ENCODE measurements at places on chromosomes 1 and 21. TPM values are rescaled to one million over a fixed set of nuclear protein-coding genes. Genes with fewer than 3 reads are reported as not detected.

DNA sequence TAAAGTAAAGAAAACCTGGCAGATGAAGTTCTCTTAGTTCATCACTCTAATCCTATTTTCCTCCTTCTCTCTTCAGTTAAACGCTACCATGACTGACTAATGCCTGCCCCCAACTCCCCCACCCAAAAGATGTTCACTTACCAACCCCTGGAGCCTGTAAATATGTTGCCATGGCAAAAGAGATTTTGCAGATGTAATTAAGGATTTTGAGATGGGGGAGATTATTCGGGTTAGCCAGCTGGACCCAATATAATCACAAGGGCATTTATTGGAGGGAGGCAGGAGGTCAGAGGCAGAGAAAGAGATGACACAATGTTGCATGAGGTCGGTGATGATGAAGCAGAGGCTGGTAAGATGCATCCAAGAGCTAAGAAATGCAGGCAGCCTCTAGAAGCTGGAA is 69.3 kb upstream of the PPP2R5A start:
- DNase-seq: no peak

YOD1 gene
- 6.6 TPM for total RNA-seq

DNA sequence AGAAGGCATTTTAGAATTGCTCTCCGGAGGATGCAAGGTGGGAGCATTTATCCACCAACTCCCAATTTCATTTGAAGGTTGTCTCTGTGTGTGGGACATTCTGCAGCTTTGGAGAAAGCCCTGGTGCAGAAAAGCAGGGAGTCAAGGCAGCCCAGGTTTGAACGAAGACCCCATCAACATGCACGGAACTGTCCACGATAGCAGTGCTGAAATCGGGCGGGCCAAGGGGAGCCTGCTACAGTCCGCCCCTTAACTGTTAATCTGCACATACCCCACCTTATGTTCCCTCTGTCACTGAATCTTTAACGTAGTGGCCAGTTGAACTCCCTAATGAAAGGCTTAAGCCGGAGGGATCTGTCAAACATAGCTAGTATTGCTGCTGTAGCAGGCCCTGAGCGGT is 68.8 kb upstream of the C1orf174 start:
- no peak for DNase-seq

OR2T35 gene
- not detected for total RNA-seq

DNA sequence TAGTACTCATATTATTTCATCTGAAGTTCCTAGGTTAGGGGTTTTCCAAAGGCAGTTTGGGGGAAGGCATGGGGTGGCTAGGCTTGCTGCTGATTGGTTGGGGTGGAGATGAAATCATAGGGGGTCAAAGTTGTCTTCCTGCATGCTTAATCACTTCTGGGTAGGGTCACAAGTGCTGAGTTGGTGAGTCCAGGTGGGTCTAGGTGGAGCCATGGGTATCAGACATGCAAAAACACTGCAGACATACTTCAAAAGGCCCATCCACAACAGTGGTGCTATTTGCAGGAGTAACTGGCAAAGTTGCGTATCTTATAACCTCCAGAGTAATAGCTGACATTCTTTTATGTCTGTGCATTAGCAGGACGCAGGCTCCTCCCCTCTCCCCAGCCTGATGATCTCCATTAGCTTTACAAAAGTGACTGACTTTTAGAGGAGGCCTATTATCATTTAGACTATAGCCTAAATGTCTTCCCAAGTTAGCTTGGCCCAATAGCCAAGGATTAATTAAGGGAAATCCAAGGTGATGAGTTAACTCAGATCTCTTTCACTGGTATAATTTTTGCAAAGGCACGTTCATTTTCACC is 374.4 kb upstream of the PRMT6 start:
- DNase-seq: no peak

CEP85 gene
- 26.9 TPM for total RNA-seq

AGL gene
- total RNA-seq: 22.6 TPM

GRCh38 chr21:29658934-29659203 is 280.9 kb downstream of the GRIK1 start:
- DNase-seq: no peak

CNR2 gene
- 0.05 TPM for total RNA-seq

Measured in activated naive CD4-positive, alpha-beta T cell treated with anti-CD3 and anti-CD28 coated beads, Interleukin-2, amount 50 U/mL, for 72 hours (primary cell).